ENCODE measurements at places on chromosomes 1 and 21. TPM values are rescaled to one million over a fixed set of nuclear protein-coding genes. Genes with fewer than 3 reads are reported as not detected.

DNA sequence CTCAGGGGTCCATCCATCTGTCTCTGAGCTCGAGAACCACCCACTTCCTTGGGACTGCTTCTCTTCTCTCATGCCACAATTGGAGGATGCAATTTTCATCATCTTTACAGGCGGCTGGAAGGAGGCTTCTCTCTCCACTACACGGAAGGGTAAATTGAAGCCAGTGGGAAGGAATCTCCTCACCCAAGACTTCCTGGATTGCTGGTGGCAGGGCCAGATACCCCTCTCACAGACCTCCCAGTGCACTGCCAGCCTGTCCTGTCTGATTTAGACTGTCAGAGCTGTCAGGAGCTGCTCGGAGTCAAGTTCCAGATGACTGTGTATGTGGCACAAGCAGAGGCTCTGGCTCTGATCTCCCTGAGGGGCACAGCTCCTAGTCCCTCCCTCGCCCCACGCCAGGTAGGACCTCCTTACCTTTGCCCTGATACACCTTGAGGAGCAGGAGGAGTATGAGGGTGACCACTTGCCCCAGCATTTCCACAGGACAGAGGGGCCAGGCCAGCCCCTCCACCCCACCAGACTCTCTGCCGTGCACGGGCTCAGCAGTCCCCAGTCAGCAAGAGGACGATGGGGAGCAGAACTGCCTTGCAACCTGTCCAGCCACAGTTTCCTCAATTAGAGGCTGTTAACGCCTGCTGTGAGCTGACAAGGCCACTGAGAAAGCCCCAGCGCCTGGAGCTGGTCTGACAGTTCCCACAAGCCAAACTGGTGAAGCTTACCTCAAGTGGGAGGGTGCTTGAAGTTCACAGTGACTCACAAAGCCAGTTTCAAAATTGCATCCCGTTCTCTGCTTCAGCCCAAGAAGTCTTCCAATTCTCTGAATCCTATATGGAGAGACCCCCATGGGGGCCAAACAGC is at the start of gene CD244:
CD244 (minus strand) TSS at position 685 of the 858 bp plus-strand sequence; CDS start at position 475, 210 bp downstream.
- DNase-seq, result peak; percentile 73

The CCDC18 gene
- total RNA-seq, result 6.7 TPM

The OR6K2 gene
- total RNA-seq, result not detected

The IVL gene
- 0.24 TPM for total RNA-seq

The LTN1 gene
- total RNA-seq, result 22.0 TPM

The TM2D1 gene
- total RNA-seq, result 47.8 TPM

The LCE6A gene
- not detected for total RNA-seq
